ENCODE measurements at places on chromosomes 11 and 22. TPM values are rescaled to one million over a fixed set of nuclear protein-coding genes. Genes with fewer than 3 reads are reported as not detected.

GRCh38 chr22:48248901-48249455, 1486.5 kb downstream of the TBC1D22A start:
- no peak for DNase-seq

Gene CD248
- total RNA-seq, result 0.07 TPM

GRCh38 chr11:82321206-82321605, 412.5 kb downstream of the FAM181B start:
- no peak for DNase-seq

DNA sequence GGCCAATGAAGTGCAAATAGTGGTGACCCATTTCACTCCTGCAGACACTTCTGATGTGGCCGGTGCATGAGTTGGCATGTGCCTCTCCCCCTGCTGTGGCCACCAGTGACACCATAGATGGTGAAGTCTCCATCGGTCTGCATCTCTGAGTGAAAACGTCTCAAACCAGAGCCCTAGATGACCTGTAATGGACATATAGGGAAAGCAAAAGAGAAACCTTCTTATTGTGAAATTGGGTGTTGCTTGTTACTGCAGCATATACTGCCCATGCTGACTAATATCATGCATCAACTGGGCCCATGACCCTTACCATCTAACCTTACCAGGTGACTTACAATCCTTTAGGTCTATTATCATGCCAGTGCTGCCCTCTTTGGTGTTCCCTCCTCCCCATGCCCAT, 11.7 kb upstream of the VPS37C start:
- DNase-seq, result no peak

Gene DSCAML1
- total RNA-seq, result 4.0 TPM

Gene CHCHD10
- 37.1 TPM for total RNA-seq

DNA sequence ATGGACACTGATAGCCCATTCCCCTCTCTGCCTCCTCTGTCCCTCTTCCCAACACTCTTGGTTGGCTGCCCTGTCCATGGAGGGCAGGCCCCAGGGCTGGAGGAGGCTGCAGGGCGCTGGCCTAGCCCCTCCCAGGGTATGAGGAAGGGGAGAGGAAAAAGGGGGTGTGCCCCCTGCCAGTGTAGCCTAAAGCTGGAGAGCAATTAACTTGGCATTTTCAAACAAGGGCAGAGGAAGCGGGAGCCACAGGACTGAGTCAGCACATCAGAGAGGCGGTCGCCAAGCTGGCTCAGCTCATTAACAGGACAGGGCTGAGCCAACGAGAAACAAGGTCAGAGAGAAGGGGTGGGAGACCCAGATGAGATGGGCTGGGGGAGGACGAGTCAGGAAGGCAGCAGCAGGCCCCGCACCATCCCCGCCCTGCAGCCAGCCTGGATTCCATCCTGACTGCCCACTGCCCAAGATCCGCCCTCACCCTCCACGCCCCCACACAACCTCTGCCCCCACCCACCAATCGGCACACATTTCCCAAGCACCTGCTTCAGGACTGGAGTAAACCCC, 76.3 kb downstream of the BUD13 start:
- DNase-seq, result no peak

Gene HORMAD2
- total RNA-seq, result not detected

- DNase-seq, result peak; percentile 31
Observed at GRCh38 chr11:84408946-84409411, 1122.8 kb upstream of the CCDC90B start.

DNA sequence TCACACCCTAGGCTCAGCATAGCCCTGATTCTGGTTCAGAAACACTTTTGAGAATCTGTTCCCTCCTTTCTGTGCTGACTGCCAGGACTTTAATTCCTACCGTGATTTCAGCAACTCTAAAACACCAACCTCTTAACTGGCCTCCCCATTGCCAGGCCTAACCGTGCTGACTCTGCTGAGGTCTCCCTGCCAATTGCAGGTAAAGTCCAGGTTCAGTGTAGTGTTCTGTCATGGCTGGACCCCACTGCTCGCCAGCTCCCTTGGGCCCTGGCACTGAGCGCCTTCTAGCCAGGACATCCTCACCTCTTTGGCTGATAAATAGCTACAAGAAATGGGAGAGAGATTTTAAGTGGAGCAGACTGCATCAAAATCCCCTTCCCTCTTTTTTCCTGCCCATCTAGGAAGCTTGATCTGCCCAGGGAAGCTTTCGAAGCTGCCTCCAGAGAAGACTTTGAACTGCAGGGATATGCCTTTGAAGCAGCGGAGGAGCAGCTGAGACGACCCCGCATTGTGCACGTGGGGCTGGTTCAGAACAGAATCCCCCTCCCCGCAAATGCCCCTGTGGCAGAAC, 4.7 kb downstream of the UPB1 start:
- no peak for DNase-seq

- DNase-seq, result no peak
Observed at GRCh38 chr22:46515208-46516111, 22.0 kb downstream of the CELSR1 start.

- DNase-seq, result no peak
Observed at GRCh38 chr22:41561335-41561734, 525 bp downstream of the CSDC2 start.

- DNase-seq, result no peak
Observed at GRCh38 chr11:113313601-113314000, 782 bp upstream of the TTC12 start.

DNA sequence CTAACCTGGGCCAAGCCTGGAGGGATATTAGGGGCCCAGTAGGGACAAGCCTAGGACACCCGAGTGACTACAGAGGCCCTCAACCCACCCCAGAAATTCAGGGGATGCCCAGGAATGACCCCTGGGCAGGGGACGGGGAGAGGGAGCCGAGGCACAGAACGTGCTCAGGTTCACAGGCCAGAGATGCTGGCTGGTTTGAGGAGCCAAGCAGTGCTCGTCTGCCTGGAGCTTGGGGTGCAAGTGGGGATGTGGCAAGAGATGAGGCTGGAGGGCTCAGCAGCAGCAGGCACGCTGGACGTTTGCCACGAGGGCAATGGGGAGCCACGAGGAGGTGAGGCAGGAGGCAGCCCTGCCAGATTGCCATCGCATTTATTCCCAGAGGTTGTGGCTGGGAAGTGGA, 34.0 kb upstream of the EMID1 start:
- no peak for DNase-seq

GRCh38 chr11:64085906-64086257, 50.2 kb downstream of the FLRT1 start:
- DNase-seq, result no peak

- no peak for DNase-seq
Observed at GRCh38 chr22:30574095-30574981, at the start of gene GAL3ST1. Gene GAL3ST1 (minus strand): TSS chr22:30574665. CDS start chr22:30557392, 17,273 bp downstream.

GRCh38 chr22:36253523-36254490, 874 bp downstream of the APOL1 start:
- no peak for DNase-seq

- DNase-seq, result no peak
Observed at GRCh38 chr11:117863383-117863782, 13.1 kb downstream of the FXYD6 start.

Gene KCNQ1OT1
- 0.14 TPM for total RNA-seq

- DNase-seq, result no peak
Observed at GRCh38 chr11:27991736-27992135, 116.2 kb downstream of the KIF18A start.

Gene DMC1
- 6.3 TPM for total RNA-seq

GRCh38 chr11:125360066-125360465, 136.0 kb downstream of the FEZ1 start:
- no peak for DNase-seq

GRCh38 chr22:46619830-46620501, at the start of gene GRAMD4:
Gene GRAMD4 (plus strand): TSS chr22:46620386. CDS start chr22:46626800, 6,414 bp downstream.
- no peak for DNase-seq

DNA sequence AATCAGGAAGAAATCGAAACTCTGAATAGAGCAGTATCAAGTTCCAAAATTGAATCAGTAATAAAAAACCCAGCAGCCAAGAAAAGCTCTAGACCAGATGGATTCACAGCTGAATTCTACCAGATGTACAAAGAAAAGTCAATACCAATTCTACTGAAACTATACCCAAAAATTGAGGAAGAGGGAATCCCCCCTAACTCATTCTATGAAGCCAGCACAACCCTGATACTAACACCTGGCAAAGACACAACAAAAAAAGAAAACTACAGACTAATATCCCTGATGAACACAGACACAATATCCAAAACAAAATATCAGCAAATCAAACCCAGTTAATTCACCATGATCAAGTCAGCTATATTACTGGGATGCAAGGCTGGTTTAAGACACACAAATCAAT, 97.7 kb downstream of the ZC3H12C start:
- no peak for DNase-seq

- DNase-seq, result no peak
Observed at GRCh38 chr11:119093942-119094815, 7.5 kb downstream of the DPAGT1 start.

DNA sequence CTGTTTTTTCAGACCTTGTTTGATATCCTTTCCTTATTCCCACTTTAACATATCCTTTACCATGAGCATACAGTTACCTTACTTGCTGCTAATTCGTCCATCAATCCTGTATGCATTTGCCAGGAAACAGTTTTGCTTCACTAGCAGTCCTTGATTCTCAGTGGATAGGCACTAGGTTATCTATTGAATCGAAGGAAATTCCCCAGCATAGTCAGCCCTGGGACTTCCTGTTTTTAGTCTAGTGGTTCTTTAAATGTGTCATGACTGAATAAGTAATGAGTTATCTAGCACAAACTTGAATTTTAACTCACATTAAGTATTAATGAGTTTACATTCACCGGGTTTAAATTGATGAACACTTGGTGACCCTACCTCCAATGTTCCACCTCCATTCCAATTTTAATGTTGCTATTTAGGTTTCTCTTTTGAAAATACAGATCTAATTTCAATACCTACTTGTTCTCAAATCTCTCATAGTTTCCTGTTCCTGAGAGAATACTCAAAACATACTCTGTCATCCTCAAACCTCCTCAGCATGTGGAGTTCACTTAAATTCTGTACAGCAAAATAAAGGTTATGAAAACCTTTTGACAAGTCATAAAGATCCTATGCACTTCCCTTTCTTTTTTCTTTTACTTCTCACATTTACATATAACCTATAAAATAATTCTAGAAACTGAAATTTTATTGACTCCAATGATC, 1375.1 kb upstream of the TENM4 start:
- peak; percentile 87 for DNase-seq

GRCh38 chr22:17264321-17265052, 45.3 kb upstream of the ADA2 start:
- DNase-seq, result no peak

DNA sequence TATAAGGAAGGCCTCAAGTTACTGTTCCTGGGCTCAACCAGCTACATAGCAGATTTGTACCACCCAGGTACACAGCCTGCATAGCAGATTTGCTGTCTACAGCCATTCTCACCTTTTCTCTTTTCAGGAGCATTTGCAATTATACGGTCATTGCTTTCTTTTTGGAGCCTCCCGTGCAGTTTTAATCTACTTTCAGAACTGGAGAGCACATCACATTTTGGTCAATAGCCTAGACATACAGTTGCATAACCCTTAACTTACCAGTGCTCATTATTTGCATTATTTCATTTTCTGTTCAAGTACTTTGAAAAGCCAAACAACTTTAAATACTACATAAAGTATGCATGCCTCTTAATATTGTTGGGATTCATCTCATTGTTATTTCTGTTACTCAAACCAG, 150.5 kb upstream of the SORL1-AS1 start:
- DNase-seq, result no peak

GRCh38 chr11:35404388-35404775, 15.0 kb downstream of the SLC1A2 start:
- no peak for DNase-seq

Gene PRR5L
- 13.2 TPM for total RNA-seq

Gene TPCN2
- total RNA-seq, result 6.3 TPM

DNA sequence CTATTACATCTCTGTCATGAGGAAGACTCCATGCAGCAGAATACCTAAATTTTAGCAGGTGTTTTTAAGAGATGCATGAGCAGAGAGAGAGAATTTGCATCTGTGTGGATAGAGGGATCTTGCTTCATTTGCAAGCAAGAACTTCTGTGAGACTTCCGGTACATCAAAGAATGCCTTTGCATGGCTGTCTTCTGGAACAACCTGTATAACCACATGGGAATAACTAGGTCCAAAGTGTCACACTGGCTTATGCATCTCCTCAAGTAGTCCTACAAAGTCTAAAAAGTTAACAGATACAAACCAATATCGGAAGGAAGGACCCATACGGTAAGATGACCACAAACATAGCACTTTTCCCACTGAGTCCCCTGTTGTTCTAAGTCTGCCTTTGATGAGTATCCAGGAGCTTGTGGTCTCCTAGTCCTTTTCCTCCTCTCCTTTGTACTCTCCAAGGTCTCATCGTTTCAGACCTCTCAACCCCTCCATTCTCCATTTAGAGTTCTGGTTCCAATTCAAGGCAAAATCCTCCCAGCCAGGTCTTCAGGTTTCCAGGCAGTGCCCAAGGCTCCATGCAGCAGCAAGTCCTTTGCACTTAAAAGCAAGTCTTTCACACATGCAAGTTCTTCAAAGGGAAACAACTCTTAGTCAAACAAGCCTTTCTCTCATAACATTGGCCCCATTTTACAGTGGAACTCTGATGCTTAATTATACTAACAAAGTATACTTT, 581.7 kb upstream of the ARHGAP42 start:
- no peak for DNase-seq

DNA sequence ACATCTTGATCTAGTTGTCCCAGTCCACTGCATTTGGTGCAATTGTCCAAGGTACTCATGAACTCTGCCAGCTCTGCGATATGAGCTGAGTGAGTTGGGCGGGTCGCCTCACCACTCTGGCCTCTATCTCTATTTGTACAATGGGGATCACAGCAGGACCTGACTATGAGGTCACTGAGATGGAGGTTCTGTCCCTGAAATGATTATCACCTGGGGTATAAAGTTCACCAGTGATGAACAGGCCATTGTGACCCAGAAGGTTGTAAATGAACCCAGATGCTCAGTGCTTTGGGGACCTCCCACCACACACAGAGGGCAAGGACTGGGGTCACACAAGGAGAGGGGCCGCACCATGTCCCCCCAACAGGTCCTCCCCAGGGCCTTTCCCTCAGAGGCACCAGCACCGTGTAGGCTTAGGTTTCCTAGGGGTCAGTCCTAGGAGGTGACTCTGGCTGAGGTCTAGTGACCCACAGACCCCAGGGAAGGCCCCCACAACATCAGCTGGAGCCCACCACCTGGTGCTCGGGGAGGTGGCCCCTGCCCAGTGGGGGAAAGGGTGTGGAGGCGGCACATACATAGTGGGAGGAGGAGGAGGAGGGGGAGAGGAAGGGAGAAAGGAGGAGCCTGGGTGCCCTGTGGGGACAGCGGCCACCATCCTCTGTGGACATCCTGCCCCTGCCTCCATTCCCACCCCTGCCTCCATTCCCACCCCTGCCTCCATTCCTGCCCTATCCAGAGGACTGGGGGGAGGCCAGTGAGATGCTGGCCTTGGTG, 25.0 kb upstream of the IGLL1 start:
- no peak for DNase-seq

DNA sequence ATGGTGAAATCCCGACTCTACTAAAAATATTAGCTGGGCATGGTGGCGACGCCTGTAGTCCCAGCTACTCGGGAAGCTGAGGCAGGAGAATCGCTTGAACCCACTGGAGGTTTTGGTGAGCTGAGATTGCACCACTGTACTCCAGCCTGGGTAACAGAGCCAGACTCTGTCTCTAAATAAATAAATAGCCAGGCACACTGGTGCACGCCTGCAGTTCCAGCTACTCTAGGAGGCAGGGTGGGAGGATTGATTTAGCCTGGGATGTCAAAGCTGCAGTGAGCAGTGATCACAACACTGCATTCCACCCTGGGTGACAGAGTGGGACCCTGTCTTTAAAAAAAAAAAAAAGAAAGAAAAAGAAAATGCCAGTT, 17.4 kb downstream of the SUSD2 start:
- DNase-seq, result no peak

Measured in epithelial cell of proximal tubule (primary cell).